ENCODE measurements at places on chromosomes 11 and 22.

GRCh38 chr11:126485021-126485792 is 129.7 kb downstream of the ST3GAL4 start:
- no peak for DNase-seq

- DNase-seq: no peak
Observed at GRCh38 chr11:115848080-115848479, 343.9 kb upstream of the CADM1 start.

DNA sequence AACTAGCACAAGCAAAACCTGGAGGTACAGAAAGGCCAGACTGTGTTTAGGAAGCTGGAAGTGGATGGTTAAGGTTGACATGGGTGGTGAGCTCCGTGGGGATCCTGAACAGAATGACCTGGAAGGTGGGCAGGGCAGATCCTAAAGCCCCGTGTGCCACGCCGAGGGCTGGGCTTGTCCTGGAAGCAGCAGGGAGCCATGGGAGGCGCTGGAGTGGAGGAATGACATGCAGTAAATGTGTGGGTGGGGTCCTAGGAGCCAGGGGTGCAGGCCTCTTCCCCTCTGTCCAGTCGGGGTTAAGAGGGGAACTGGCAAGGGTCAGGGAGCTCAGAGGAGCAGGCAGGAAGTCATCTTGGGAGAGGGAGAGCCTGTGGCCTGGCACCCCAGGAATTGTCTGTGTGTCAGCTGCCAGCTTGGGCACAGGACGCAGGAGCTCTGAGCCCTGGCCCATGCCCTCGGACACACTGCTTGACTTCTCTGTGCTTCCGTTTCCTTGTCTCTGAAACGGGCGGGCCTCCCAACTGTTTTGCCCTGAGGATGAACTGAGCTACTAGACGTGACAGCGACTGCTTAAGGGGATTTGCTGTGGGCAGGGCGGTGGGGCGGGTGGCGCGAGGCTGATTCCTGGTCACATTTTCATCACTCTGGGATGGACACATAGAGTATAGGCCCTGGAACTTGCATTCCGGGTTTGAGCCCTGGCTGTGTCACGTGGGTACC is 75.7 kb downstream of the MPPED1 start:
- no peak for DNase-seq

GRCh38 chr11:103661185-103661584 is 375.3 kb upstream of the DDI1 start:
- DNase-seq: no peak

DNA sequence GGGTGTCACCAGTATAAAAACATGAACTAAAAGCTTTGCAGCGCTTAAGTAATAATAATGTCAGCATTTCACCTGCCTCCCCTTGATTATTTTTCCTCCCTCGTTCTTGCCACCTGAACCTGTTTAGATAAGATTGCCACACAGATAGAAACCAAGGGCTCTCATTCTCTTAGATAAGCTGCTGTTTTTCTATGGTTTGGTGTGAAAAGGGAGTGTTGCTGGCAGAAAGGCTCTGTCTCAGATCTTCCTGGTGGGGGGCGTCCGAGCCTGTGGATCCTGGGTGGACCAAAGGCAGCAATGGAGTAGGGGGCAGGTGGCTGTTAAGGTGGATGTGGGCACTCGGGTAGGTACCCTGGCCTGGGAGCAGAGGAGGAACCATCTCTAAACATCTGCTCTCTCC is 147.5 kb downstream of the ST3GAL4 start:
- no peak for DNase-seq

DNA sequence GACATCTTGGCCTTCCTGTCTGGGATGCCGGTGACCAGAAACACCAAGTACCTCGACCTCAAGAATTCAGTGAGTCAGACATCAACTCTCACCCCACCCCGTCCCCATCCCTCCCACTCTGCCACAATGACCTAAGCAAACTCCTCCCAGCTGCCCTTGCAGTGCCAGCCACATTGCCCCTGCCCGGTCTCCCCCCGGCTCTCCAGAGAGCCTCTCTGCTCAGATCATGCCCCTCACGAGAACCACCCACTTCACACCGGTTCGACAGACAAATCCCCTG is 23.6 kb upstream of the MYRF start:
- peak; percentile 23 for DNase-seq

GRCh38 chr11:78830277-78830819 is 255.7 kb upstream of the NARS2 start:
- DNase-seq: no peak

DNA sequence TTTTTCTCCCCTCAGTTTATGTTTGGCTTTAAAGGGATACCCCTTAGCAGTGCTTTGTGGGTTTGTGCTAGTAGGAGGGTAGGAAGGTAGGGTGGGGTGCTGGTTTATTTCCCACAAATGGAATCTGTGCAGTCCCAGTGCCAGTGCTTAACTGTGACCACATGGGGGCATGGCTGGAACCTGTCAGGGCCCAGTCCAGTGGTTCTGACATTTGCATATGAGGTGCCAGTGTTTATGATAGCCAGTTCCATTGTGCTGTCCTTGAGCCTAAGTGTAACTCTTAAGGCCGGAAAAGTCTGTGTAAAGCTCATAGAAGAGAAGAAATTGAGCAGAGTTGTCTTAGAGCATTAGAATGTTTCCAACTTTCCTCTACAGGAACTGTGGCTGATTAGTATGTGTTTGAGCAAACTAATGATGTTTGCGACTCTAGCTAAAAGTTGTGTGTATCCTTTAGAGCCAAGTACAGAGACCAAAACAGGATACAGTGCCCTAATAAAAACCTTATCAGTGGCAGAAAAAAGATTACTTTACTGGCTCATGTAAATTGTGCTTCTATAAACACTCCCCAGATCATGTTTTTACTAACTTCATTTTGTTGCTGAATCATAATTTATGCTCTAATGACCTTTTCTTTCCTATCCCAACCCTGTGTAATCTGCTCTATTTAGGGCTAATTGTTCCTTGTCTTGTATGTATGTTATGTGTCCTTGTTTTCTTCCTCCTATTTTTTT is 38.1 kb downstream of the DIXDC1 start:
- no peak for DNase-seq

DNA sequence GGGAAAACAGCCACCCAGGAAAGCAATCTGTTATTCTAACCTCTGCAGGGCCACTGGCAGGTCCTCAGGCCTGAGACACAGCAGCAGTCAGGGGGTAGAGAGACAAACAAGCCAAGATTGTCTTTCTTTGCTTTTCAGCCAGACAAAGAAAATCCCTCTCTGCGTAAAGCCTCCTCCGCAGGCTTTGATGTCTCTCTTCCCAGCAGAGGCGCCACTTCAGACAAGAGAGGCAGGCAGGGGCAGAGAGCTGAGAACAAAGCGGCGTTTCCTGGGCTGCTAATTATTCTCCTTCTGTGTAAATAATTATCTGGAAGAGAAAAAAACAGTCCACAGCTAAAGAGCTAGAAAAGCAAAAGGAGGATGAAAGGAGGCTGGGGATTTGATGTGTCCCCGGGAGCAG is 102.7 kb upstream of the SEZ6L start:
- no peak for DNase-seq

DNA sequence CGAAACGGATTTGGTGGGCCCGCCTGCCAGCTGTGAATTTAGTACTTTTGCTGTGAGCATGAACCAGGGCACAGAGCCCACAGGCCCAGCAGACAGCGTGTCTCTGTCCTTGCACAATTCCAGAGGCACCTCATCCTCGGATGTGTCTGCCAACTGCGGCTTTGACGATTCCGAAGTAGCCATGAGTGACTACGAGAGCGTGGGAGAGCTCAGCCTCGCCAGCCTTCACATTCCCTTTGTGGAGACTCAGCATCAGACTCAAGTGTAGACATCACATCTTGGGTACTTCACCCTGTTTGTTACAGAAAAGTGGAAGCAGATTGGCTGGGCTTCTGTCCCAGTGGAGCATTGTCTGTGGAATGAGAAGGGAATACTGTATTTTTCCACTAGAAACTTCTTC is 78.6 kb upstream of the MTNR1B start:
- no peak for DNase-seq

DNA sequence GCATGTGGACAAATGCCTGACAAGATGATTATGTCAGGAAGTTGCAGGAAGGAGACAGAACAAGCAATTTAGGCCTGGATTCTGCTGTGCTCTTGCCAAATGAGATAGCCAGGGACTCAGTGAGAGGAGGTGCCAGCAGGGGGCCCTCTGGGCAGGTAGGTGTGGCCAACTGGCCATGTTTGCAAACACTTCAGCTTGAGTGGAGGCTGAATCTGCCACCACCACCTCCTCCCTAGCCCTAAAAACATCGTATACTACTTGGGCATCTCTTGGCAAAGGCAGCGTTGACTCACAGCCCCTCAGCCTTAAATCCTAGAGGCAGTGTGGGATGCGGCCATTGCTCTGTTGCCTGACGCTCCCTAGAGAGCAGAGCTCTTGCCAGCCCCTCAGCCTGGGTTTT is 95.1 kb upstream of the PLET1 start:
- no peak for DNase-seq

GRCh38 chr11:6745465-6746015 is 26.2 kb downstream of the OR2AG2 start:
- DNase-seq: no peak

GRCh38 chr11:116913000-116913399 is 75.6 kb upstream of the APOA1 start:
- peak; percentile 43 for DNase-seq

GRCh38 chr11:115284773-115285172 is 219.4 kb downstream of the CADM1 start:
- no peak for DNase-seq

DNA sequence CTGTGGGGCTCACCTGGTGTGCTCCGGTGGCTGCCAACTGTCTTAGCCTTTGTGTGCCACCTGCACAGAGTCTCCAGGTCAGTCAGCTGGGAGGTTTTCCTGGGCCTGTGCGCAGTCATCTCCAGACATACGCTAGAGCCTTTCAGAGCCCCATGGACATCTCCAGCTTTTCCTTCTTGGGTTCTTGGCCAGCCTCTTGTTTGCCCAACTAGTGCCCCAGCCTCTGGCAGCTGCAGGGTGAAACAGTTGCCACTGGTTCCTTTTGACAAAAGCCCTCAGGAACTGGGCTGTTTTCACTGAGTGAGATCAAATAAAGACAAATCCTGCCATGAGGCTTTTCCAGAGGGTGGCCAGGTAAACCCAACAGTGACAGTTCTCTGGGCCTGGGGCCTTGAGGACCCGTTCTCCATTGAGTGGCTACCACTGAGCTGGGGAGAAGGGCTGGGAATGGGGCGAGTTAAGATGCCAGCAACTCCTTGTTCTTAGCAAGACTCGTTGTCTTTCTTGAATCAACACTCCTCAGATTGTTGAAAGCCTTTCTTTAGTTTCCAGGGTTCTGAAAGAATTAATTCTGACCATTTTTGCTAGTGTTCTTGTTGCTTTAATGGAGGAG is 16.7 kb upstream of the RANBP1 start:
- DNase-seq: no peak

GRCh38 chr11:70437111-70437784 is 38.9 kb downstream of the CTTN start:
- no peak for DNase-seq

- no peak for DNase-seq
Observed at GRCh38 chr11:113387605-113388211, at the start of gene ANKK1. Gene ANKK1 (plus strand): TSS chr11:113387779. CDS start chr11:113387885, 106 bp downstream.

- DNase-seq: no peak
Observed at GRCh38 chr11:83922953-83923352, 636.8 kb upstream of the CCDC90B start.

DNA sequence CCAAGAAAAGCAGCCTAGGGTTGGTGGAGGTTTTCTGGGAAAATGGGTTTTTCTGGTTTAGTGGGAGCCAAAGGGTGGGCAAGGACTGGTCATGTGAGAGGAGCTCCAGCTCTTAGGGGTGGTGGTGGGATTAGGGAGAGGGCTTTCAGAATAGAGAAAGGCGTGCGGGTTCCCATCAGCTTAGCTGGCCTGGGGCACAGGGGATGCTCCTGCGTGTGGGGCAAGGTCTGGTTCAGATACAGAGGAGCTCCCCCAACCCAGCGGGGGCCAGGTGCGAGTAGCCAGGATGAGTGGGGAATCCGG is 644 bp downstream of the TMEM134 start:
- DNase-seq: no peak

DNA sequence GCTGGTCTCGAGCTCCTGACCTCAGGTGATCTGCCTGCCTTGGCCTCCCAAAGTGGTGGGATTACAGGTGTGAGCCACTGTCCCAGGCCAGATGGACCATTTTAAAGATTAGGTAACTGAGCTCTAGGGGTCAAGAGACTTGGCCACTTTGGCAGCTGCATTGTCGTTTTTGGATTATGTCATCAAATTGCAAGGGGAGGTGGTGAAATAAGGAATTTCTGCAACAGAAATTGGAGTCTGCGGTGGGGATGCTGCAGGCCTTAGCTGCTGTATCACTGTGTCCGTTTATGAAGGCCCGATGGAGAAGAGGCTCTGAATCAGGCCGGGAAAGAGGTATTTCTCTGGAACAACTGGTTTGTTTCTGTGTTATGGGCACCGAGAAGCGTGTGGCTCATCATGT is 34.6 kb downstream of the PTPRJ start:
- no peak for DNase-seq

- DNase-seq: peak; percentile 65
Observed at GRCh38 chr11:11584530-11584810, 37.3 kb downstream of the GALNT18 start.

- no peak for DNase-seq
Observed at GRCh38 chr11:47204637-47204989, 10.2 kb upstream of the DDB2 start.

GRCh38 chr11:123330071-123330470 is 100.0 kb upstream of the GRAMD1B start:
- DNase-seq: no peak

- DNase-seq: no peak
Observed at GRCh38 chr11:134072844-134073243, 4.0 kb downstream of the JAM3 start.

- DNase-seq: no peak
Observed at GRCh38 chr22:44968736-44969135, 41.1 kb downstream of the PHF21B start.

- no peak for DNase-seq
Observed at GRCh38 chr11:129322941-129323340, 52.7 kb upstream of the BARX2 start.

- no peak for DNase-seq
Observed at GRCh38 chr11:44104481-44105294, 9.2 kb downstream of the EXT2 start.

DNA sequence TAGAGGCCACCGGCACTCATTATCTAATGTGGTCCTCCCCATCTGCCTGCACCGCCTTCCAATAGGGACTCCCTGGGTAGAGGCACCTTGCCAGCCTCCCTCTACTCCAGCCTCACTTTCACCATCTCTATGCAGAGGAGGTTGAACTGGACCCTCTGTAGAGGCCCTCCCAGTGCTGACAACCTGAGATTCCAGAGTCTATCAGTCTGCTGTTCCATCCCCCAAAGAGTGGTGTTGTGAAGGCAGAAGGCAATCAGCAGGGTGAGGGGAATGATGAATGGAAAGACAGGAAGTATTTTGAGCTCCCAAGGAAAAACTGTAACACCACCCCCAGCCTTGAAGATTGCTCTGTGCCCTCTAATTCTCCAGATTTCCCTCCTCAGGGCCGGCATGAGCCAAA is 77.9 kb downstream of the THAP12 start:
- no peak for DNase-seq

DNA sequence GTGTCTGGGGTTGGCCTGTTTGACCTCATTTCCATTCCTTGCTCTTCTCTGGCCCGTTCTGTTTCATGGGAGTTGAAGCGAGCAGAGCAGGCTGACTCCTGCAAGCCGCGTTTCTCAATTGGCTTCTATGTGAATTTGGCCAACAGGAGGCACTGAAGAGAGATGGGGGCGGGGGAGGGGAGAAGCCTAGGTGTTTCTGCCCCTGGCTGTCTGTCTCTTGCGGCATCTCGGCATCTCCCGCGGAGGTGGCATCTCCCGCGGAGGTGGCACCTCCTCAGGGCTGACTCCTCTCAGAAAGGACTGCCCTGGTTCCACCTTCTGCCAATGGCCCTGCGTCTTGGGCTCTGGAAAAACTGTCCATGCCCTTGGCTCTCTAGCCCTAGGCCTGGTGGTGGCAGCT is 125.6 kb upstream of the CSNK2A3 start:
- DNase-seq: no peak

- no peak for DNase-seq
Observed at GRCh38 chr22:25839755-25840154, 97.8 kb downstream of the MYO18B start.
